ENCODE measurements at places on chromosomes 2 and 18.

DNA sequence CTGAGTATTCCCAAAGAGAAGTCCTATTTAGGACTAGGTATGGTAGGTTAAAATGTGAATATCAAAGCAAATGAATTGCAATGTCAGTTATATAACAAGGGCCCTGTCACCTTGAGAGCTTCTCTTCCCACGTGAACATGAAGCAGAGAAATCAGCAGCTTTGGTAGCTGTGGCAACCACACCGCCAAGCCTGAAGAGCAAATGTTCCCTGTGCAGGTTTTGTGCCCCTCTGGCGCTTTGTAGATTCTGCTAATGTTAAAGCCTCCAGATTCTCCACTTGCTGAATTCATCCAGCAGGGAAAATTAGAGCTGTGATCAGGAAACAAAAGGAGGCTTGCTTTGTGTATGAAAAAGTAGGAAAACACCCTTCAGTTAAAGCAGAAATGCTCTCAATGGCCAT, 322.6 kb downstream of the RBM43 start:
- peak; percentile 5 for DNase-seq

DNA sequence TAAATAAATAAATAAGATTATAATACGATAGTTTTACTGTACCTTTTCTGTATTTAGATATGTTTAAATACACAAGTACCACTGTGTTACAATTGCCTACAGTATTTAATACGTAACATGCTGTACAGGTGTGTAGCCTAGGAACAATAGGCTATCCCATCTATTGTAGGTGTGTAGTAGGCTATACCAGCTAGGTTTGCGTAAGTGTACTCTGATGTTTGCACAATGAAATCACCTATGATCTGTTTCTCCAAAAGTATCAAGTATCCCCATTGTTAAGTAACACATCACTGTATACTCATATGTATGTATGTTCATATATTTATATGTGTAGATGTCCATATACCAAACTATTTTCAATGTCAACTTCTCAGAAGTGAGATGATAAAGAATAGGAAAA, 118.2 kb upstream of the RND3 start:
- no peak for DNase-seq

DNA sequence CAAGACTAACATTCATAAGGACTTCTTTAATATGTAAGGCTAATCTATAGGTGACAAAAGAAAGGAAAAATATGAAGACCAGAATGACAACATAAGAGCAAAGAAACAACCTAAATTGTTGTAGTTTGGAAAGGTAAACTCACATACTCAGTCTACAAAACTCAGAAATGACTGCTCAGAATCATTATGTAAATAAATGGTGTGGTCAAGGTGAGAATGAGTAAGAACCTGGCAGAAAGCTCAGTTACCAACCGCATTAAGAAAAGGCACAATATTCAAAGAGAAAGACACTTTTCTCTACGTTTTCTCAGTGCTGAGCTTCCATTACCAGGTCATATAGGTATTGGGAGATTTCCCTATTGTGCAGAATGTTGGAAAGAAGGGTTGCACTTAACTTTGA, 15.8 kb downstream of the ATF2 start:
- DNase-seq: no peak

DNA sequence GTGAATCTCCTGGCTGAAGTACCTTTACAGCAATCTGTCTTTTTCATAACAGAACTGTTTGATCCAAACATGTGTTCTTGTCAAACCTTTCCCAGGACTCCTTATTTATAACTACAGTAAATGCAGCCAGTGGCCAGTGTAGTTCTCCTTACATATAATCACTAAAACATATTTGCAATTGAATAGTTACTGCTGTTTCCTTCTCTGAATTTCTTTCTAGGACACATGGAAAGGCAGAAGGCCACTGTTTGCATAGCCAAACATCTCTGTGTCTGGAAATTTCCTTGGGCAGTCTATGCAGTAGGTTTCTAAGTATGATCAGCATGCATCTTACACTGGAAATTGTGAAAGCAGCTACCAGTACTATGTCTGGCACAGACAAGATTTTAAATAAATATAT, 57.4 kb upstream of the COL3A1 start:
- no peak for DNase-seq

DNA sequence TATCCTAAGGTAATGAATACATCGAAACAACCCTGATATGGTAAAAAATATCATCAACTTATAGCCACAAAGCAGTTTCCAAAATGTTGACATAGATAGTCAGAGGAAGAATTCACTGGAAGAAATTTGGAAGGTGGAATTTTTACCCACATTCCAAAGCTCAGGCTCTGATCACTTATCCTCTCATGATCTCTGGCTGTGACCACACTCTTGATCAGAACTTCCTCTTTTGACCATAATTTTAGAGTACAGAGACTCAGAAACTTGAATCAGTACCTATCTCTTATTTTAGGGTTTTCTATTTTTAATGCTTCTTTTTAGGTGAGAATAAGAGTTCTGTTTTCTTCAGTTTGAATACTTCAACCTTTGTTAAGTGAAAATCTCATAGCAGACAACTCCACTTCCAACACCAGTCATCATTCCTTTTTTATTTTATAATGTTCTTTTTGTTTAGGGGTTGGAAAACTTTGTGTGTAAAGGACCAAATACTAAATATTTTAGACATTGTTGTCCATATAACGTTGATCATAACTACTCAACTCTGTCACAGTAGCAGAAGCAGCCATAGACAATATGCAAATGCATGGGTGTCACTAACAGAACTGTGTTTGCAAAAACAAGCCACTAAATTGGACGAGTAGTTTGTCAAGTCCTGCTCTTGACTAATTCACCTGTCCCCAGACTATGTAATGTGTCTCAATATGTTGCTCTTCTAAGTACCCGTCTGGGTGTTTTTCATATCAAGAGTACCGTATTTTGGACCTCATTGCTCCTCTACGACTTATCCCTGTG, 891.6 kb upstream of the CRIM1 start:
- DNase-seq: no peak

DNA sequence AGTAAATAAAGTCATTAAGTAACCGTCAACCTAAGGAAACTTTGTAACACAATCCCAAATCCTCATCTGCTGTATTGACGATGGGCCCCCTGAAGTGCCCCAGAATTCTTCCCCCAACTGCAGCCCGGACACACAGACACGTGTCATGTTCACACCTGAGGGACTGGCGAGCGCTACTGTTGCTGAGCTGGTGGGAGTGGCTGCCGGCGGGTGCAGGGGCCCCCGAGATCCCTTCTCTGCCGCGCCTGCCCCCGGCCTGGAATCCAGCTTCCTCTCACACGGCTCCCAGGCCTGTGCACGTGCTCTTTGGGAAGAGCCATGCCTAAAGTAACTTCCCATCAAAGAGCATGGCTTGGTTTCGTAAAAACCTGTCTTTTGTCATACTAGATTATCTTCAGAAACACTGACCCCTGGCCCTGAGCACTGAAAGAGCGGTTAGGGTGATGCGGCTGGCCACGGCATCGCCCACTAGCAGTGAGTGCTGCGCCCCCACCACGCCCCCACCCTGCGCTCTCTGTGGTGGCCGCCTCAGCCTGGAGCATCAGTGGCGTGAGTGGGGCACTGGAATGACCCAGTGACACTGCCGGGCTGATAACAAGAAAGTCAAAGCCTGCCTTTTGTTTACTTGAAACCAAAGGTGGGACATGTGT, 56.0 kb downstream of the ADI1 start:
- DNase-seq: no peak

DNA sequence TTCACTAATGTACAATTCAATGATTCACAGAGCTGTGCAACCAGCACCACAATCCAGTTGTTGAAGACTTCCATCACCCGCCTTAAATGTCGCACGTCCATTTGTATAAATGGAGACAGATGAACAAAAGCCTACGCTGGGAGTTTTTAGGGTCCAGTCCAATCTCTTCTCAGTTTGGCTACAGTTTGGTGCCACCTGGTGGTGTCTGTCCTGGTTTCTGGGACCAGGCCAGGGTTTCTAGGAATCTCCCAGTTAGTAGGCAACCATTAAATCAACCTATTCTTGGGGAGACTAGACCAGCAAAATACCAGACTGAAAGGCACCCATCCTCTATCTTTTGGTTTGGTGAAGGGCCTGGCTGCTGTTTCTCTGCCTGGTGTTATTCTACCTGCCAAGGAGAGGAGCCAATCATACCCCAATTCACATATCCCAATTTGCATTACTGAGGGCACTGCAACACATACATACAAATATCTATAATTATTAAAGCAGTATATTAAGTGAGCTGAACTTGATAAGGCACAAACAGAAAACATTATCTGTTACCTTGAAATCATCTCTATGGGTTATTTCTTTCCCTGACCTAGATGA, 3.2 kb upstream of the DDX1 start:
- peak; percentile 37 for DNase-seq

GRCh38 chr2:197387179-197387578, 47.6 kb downstream of the SF3B1 start:
- DNase-seq: no peak

- no peak for DNase-seq
Observed at GRCh38 chr2:78644854-78645253, 380.6 kb upstream of the REG3G start.

GRCh38 chr2:35365859-35366258, 989.7 kb upstream of the CRIM1 start:
- no peak for DNase-seq

DNA sequence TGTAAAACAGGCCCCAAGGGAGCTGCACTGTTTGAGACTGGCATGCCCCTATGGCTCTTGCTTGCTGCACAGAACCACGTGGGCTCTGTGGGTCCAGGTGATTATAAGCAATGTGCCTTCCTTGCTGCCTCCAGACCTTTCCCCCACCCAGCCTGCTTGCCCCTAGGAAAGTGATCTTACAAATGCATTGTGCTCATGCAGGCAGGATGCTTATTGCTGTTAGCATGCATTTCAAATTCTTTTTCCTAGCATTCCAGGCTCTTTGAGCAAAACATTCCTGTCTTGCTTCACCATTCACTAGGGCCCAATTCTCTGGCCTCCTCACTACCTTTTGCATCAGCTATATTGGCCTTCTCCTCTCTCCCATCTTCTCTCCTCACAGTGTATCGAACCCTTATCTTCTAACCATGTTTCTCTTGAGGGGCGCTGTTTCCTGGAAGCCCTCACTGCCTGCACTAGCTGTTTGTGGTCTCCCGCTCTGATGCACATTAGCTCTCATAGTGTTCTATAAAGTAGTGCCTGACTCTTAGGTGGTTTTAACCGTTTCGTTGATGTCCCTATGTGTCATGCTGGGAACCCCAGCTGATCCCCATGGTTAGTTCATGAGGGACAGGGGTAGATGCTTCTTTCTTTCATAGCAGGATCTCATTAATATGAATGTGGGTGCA, 152.9 kb upstream of the EPAS1 start:
- DNase-seq: no peak

DNA sequence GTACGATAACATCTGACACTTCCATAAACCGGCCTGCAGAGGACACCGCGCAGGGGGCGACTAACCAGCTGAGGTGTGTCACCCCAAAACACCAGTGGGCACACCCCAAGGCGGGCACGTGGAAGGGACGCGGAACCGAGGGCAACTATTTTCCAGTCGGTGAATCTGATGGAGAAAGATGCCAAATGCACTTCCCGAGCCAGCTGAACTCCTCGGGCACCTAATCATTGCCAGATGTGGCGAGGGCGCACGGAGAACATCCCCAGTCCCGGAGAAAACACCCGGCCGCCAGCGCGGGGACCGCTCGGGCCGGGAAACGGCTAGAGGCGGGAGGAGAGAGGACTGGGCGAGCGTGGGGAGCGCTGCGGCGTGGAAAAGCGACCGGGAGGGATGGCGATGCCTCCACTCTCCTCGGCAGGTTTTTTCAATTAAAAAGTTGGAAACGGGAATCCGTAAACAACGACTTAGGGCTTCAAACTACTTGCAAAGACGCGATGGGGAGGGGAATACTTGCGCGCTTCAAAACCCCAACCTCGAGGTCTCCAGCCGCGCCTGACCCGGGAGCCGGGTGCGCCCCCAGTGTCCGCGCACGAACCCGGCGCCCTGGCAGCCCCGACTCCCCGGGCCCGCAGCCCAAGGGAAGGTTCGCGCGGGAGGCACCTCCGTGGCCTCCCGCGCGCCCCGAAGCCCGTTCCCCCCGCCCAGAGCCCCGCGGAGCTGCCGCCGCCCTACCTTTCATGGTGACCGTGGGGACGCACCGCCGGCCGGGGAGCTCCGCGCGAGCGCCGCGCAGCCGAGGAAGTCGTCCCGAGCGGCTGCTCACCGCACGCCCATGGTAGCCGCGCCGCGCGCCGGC, 497 bp downstream of the COLEC12 start:
- no peak for DNase-seq

DNA sequence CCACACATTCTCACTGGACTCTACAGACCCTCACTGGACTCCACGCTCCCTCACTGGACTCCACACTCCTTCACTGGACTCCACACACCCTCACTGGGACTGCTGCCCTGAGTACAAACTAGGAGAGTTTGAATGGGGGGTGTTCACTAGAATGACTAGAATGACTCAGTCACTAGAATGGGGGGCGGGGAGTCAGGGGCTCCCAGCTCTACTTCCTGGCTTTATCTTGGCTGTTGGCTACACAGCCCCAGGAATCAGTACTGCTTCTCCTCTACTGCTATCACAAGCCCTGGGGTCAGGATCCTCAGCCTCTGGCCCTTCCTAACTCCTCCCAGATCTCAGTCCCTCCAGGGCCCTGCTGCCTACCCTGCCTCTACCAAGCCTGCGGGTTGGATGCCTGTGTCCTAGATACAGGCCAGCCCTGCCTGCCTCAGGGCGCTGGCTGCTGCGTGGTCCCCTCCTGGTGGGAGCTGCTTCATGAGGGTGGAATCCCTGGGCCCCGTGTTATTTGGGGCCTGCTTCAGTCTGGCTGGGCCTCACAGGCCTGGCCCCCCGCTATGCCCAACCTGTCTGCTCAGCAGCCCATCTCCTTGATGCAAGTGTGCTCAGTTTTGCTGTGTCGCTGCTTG, 7.8 kb downstream of the PTMA start:
- no peak for DNase-seq

- DNase-seq: no peak
Observed at GRCh38 chr18:12973562-12974213, 17.5 kb upstream of the CEP192 start.

GRCh38 chr2:212265777-212266176, 272.8 kb downstream of the ERBB4 start:
- no peak for DNase-seq

GRCh38 chr2:141384676-141385075, 746.1 kb downstream of the LRP1B start:
- no peak for DNase-seq

- DNase-seq: no peak
Observed at GRCh38 chr18:34957864-34958259, 83.4 kb upstream of the MAPRE2 start.

- DNase-seq: no peak
Observed at GRCh38 chr2:7973801-7974480, 707.9 kb upstream of the ID2 start.

DNA sequence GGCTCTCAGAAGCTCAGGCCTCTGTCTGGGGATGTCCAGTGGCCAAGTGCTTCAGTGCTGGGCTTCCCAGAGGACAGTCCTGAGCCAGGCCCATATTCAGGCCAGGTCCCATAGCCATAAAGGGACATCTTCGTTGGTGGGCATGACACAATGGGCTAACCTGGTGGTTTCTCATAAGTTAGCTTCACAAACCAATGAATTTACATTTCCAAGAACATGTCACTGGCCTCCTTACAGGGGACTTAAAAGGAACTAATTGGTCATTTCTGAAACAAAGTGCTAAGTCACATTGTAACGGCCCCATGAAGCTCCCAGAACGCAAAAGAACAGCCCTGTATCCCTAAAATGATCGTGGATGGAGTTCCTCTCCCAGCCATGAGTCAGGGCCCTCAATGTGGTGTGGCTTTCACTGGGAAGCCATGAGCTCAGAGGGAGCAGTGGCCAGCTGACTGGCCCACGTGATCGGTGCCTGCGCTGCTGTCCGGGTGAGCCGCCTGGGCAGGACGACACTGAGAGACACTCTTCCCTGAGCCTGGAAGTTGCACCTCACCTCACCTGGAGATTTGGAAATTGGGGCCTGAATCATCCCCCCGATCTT, 163.7 kb upstream of the APCDD1 start:
- no peak for DNase-seq

Data from NCI-H1930 (cell line).